ENCODE measurements at places on chromosomes 5 and 9. TPM values are rescaled to one million over a fixed set of nuclear protein-coding genes. Genes with fewer than 3 reads are reported as not detected.
A peak's percentile ranks its signal among the peaks of the same experiment; 100 is the strongest.

DNA sequence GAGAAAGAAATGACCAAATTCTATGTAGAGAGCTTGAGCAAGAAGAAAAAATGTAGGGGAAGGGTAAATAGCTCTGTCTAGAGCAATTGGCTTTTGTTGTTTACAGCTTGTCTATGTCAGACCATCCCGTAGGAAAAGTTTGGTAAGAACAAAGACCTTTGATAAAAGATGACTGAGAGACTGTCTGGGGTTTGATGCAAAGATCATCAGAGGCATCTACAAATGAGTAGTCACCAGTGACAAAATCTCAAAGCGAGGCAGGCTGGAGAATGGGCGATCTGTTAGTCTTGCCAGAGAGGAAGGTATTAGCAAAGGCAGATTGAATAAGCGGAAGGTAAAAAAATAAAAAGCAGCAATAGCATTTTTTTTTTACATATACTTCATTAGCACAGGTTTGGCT lies 125.0 kb upstream of the RASGRF2 start:
- no peak for DNase-seq

DNA sequence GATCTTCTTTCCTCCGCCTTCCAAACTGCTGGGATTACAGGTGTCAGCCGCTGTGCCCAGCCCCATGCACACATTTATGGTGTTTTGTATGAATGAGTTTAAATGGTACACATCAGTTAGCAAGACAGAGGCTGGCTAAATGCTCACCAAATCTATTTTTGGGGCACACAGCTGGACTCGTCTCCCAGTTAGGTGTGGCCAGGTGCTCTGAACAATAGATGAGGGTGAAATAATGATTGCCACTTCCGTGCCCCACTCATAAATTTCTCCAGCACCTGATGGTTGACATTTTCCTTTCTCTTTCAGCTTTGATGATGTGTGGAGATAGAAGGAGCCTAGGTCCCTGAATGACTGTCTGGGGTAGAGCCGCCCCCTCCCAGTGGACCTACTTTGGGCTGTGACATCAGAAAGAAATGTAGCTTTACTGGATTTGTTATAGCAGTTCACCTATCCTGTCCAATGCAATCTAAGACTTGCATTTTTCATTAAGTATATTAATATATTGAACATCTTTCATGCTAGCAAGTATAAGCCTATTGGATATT lies 8.6 kb upstream of the RAPGEF1 start:
- DNase-seq = no peak

The OR13C5 gene
- total RNA-seq = not detected

DNA sequence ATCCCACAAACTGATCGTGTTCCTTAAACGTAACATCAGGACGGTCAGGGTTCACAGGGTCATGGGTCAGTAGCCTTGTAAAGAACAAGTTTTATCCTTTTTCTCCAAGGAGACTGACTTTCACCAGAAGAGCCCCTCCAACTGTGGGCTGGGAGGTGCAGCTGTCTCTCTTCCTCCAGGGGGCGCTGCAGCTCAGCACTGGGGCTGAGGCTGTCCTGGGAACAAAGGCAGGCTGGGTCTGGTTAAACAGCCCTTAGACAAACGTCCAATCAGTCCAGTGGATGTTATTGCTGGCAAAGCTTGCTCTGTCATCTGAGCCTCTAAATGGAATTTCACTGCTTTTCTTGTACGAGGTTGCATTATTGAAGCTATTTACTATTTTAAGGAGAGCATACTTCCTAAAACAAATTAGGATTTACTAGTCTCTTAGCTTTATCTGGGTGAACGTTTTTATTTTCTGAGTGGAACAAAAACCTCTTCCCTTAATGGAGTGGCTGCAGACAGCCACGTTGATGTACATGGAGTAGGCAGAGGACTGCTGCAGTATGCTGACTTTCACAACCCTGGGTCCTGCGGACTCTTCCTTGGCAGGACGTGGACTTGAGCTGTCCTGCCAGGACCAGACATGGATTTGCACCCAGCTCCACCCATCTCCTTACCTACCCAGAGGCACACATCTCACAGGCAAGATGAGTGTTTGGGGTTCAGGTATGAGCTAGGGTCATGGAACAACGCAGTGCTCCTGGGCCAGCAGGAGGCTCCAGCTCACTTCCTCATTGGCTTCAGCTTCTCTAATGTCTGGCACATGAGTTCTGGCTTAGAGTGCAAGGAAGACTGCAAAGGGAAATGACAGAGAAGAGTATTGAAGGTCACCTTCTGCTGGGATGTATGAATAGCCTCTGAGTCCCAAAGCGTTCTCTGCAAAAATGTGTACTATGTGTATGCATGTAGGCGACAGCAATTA lies 7.8 kb downstream of the EXOSC2 start:
- peak; percentile 91 for DNase-seq

DNA sequence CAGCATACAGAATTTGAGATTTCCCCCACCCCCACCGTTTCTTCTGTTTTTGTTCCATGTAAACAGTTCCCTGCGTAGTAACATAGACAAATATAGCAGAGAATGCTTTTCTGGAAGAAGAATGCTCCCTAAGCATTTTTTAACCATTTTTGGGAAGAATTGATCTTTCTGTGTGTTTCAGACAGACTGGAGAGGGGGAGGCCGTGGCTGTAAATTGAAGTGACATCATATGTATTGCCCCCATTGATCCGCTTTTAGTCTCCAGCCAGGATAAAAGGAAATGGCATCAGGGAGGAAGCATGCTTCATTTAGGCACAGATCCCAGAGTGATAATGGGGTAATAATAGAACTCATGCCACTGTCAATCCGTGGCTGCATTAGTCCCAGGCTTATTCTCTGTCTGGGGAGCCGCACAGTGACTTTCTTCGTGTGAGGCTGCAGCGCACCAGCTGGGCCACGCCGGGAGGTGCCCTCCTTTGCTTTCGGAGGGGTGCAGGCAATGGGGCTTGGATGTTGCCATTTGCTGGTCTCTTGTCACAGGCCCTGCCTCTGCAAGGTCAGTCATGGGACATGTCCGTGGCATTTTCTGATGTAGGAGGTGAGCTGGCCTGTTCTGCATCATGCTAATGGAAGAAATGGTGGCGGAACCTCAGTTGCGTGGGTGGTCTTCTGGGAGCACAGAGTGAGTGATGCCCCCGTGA lies 261.5 kb downstream of the FANCC start:
- peak; percentile 76 for DNase-seq

DNA sequence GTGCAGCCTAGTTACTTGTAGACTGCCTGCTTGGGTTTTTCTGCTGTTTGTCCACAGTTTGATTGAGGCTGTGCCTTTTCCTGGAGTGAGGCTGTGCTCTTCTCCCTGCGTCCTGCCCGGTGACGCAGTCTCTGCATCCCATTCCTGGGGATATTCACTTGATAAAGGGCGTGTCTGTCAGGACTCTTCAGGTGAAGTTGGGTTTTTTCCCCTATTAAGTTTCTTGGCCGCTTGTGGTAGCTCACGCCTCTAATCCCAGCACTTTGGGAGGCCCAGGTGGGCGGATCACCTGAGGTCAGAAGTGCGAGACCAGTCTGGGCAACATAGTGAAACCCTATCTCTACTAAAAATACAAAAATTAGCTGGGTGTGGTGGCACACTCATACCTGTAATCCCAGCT lies 50.0 kb upstream of the SUSD3 start:
- no peak for DNase-seq

DNA sequence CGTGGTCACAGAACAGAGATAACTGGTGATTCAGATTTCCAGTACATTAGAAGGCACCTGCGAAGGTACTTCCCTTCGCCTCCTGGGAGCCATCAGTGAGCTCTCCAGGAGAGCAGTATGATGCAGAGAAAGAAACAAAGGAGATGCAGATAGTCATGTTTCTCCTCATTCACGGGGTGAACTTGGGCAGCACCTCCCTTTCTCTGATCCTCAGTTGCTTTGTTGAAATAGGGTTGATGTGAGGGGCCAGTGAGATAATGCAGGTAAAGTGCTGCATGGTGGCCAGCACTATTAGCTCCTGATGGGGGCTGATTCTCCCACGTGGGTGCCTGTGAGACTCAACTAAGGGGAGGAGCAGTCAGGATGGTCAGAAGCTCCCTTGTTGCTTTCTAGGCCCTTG lies 46.6 kb upstream of the ZNF169 start:
- no peak for DNase-seq

GRCh38 chr9:32707326-32707725 lies 71.9 kb upstream of the TAF1L start:
- DNase-seq = peak; percentile 27

The MARCHF11 gene
- total RNA-seq = not detected

DNA sequence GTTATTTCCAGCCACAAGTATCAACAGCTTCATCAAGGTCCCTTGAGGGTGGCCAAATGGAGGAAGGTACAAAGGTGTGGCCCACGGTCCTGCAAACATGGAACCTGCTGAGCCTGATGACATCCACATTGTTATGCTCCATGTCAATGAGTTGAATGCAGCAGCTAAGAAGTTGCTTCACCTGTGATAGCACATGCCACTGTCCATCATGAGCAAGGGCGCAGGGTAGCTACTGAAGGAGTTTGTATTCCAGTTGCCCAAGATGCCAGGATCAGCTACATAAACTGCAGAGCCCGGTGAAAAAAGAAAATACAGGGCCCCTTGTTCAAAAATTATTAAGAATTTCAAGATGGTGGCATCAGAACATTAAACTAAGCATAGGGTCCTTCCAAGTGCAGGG lies 24.2 kb downstream of the LSM11 start:
- no peak for DNase-seq

DNA sequence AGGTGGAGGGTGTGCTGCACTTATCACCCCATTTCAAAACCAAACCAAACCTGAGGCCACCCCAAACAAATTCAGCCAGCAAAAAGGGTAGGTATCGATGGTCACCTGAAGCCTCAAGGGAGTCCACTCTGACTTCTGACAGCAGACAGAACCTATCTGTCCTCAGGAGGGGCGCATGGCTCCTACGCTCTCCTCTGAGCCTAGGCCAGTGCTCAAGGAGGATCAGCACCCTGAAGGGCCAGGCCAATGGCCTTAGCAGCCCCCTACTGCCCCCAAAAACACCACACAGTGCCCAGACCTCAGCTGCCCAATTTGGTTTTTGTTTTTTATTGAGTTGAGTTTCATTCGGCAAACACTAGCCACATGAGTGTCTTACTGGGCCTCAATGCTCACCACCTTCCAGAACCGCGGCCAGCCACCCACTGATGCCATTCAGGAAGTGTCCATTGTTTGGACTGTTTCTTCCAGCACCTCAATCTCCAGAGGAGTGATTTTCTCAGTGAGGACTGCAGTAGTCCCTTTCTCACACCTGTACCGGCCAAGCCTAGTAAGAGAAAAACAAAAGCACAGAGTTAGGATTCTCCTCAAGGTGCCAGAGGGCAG lies 62.0 kb downstream of the PSMB7 start:
- no peak for DNase-seq

GRCh38 chr5:143352691-143353090 lies 50.8 kb downstream of the NR3C1 start:
- no peak for DNase-seq
